ENCODE measurements at places on chromosomes 16 and 17.

GRCh38 chr17:1267471-1267943 lies 2.7 kb upstream of the BHLHA9 start:
- no peak for DNase-seq

GRCh38 chr16:13795131-13795530 lies 124.8 kb upstream of the ERCC4 start:
- no peak for DNase-seq

GRCh38 chr17:29094101-29094708 lies 51.3 kb downstream of the PIPOX start:
- DNase-seq, result no peak

- peak; percentile 36 for DNase-seq
Measured at GRCh38 chr17:81870131-81870980, 781 bp downstream of the ARHGDIA start.

- no peak for DNase-seq
Measured at GRCh38 chr16:77137045-77137444, 53.9 kb upstream of the MON1B start.

GRCh38 chr17:65514541-65514940 lies 46.9 kb downstream of the AXIN2 start:
- DNase-seq, result no peak

- DNase-seq, result no peak
Measured at GRCh38 chr17:13272296-13272695, 254.5 kb upstream of the ELAC2 start.

DNA sequence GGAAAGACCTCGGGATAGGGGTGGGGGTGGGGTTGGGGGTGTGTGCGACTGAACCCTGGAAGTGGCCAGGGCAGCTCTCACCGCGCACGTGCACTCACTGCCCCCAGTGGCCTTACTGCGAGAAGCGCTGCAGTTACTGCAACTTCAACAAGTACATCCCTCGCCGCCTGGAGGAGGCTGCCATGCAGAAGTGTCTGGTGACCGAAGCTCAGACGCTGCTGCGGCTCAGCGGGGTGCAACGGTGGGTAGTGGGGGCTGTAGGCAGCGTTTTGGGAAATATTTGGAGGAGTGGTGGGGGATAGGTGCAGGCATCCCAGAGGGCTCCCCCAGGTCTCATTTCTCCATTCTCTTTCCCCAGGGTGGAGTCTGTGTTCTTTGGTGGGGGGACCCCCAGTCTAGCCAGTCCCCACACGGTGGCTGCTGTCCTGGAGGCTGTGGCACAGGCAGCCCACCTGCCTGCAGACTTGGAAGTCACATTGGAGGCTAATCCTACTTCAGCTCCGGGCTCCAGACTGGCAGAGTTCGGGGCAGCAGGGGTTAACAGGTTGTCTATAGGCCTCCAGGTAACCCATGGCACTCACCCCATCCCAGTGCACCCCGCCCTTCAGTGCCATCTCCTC lies 972 bp downstream of the RSAD1 start:
- peak; percentile 91 for DNase-seq

- no peak for DNase-seq
Measured at GRCh38 chr17:13355054-13355453, 246.7 kb downstream of the HS3ST3A1 start.

- DNase-seq, result no peak
Measured at GRCh38 chr17:59401274-59401673, 69.8 kb downstream of the YPEL2 start.

- no peak for DNase-seq
Measured at GRCh38 chr16:50288920-50289319, 22.6 kb downstream of the ADCY7 start.

- no peak for DNase-seq
Measured at GRCh38 chr17:11293480-11293879, 52.5 kb downstream of the SHISA6 start.

DNA sequence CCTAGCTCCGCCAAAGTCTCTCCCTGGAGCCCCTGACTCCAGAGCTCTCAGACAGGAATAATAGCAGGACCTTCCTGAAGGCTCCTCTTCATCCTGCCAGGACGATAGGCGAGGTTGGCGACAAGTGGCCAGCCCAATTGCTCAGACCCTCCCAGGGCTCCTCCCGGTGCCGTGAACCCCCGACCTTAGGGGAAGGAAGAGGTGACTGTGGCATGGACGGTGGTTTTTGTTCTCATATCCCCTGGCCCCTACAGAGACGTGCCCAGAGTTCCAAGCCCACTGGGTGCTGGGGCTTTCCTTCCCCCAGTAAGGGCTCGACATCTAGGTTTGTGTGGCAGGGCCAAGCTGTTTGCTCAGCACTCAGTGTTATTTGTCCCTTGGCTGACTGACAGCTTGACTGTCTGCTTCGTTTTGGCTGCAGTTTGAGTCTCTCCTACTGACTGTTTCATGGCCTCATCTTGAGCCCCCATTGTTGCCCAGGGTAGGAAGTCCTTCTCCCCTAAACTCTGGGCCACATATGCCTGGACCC lies 4.6 kb upstream of the ADCY7 start:
- no peak for DNase-seq

DNA sequence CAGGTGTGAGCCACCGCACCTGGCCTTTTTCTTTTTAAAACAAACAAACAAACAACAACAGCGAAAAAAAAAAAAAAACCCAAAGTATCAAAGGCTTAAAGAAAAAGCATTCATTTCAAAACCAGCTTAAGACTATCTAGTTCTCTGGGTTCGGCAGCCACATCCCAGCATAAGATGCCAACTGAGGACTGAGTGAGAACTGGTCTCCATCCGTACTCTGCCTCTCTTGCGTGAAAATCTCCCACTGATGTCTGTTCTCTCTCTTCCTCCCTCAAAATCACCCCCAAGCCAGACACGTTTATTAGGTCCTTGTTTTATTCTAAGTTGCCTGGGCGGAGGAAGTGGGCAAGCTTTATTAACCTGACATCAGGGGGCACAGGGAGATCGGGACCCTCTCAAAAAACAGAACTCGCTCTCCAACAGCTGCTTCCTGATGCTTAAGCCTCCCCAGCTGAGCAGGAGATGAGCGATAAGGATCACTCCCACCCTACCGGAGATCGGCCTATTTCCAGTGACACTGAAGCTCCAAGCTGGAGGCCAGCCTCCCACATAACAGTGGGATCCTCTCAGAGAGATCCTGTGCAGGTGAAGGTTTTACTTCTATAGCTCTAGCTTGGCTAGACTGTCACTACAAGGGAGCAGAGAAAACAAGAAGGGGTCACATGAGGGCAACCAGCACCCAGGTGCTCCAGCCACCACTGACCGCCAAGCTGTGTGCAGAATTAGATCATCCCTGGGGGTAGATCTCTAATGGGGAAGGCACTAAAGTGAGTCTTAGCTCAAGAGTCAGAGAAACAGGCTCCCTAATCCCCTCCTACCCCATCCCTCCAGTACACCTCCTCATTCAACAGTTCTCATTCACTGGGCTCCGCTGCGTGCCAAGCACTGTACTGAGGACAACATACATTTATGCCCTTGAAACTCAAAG lies 13.6 kb downstream of the CDC42EP4 start:
- no peak for DNase-seq

GRCh38 chr16:89545831-89546574 lies 14.5 kb upstream of the RPL13 start:
- no peak for DNase-seq

- DNase-seq, result peak; percentile 94
Measured at GRCh38 chr17:29293890-29294579, at the start of gene NUFIP2. Gene NUFIP2, minus strand, starts transcription at chr17:29294148. Its CDS starts 89 bp downstream, at chr17:29294059.

GRCh38 chr16:79612207-79612606 lies 11.7 kb upstream of the MAF start:
- no peak for DNase-seq

DNA sequence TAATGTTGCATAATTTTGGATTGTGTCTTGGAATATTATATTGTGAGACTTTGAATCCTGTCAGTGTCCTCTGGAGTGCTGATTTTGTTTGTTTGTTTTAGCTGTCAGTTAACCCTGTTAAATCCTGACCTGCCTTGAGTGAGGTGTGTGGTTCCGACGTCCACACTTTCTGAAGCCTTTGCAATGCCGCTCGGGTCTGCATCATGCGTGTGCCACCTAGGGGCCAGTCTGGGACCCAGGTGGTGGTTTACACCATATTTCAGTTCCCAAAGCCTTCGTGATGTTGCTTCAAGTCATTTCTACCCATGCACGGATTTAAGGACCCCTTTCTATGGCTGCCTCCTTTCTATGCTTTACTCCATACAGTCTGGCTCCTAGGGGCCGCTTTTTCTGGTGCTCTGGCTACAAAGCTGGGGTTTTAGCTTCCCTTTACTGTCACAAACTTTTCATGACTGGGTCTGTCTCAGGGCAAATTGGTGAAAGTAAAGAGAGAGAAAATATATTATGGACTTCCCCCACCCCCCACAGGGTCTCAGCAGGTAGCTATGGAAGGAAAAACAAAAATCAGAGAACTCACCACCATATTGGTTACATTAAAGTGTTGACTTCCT lies 11.4 kb upstream of the OR4D1 start:
- DNase-seq, result peak; percentile 49

- DNase-seq, result no peak
Measured at GRCh38 chr16:70160821-70161220, 12.8 kb upstream of the CLEC18C start.

GRCh38 chr17:42184713-42185620 lies at the start of gene HCRT:
Gene HCRT, minus strand, starts transcription at chr17:42185452. Its CDS starts 87 bp downstream, at chr17:42185365.
- DNase-seq, result no peak

DNA sequence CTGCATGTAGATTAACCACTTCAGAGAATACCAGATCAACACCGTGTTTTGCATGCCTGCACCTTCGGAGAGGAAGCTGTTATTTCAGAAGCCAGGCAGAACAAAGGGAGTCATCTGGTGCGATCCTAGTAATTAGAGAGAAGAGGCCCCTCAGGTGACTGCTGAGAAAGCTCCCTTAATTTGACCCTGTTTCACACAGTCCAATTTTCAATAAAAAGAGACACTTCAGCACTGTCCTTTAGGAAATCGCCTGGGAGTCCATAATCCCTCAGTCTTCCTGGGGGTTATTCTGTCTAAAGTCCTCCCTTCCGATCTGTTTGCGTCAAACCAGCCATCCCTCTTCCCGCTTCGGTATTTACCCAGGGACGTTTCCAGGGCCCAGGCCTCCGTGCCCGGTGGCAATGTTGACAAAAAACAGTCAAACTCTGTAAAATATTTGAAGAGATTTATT lies 23.4 kb upstream of the TNRC6C start:
- no peak for DNase-seq

GRCh38 chr17:44159519-44160210 lies 10.8 kb upstream of the ASB16 start:
- peak; percentile 41 for DNase-seq

GRCh38 chr16:33877-34647 lies 19.3 kb downstream of the POLR3K start:
- no peak for DNase-seq

- no peak for DNase-seq
Measured at GRCh38 chr16:21116148-21116693, 34.4 kb downstream of the DNAH3 start.

DNA sequence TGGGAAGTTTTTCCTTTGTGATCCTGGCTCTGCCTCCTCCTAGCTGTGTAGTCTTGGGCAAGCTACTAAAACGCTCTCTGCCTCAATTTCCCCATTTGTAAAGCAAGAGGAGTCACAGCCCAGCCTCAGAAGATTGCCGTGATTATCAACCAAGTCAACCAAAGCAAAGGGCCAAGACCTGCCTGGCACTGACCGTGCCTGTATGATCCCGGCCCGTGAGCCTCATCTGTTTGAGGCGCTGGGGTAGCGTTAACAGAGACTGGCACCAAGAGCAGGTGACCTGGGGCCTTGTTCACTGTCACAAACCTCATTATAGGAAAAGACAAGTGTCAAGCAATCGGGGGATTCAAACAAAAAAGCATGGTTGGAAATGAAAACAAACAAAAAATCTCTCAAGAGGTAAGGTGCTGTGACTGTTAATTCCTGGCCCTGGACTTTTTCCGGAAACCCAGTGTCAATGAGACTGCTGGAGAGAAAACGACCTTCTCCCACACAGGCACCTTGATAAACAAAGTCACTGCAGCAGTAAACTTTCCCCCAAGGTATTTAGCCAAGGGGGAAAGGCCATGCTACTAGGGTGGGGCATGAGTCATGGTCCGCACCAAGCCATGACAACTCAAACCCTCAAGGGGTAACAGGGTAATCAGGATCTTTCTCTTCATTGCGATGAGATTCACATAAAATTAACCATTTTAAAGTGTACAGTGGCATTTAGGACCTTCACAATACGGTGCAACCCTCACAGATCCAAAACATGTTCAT lies 5.4 kb downstream of the MEAK7 start:
- no peak for DNase-seq

DNA sequence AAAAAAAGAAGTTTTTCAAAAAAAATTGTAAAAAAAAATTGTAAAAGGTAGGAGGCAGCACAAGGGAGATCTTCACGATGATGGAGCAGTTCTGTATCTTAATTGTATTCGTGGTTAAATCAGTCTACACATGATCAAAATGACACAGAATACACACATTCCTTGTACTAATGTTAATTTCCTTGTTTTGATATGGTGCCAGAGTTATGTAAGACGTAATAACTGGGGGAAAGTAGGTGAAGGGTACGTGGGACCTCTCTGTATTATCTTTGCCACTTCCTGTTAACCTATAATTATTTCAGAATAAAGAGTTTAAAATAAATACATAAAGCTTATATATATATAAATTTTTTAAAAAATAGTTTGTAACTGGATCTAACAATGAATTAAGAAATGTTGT lies 36.8 kb downstream of the HELZ start:
- no peak for DNase-seq

DNA sequence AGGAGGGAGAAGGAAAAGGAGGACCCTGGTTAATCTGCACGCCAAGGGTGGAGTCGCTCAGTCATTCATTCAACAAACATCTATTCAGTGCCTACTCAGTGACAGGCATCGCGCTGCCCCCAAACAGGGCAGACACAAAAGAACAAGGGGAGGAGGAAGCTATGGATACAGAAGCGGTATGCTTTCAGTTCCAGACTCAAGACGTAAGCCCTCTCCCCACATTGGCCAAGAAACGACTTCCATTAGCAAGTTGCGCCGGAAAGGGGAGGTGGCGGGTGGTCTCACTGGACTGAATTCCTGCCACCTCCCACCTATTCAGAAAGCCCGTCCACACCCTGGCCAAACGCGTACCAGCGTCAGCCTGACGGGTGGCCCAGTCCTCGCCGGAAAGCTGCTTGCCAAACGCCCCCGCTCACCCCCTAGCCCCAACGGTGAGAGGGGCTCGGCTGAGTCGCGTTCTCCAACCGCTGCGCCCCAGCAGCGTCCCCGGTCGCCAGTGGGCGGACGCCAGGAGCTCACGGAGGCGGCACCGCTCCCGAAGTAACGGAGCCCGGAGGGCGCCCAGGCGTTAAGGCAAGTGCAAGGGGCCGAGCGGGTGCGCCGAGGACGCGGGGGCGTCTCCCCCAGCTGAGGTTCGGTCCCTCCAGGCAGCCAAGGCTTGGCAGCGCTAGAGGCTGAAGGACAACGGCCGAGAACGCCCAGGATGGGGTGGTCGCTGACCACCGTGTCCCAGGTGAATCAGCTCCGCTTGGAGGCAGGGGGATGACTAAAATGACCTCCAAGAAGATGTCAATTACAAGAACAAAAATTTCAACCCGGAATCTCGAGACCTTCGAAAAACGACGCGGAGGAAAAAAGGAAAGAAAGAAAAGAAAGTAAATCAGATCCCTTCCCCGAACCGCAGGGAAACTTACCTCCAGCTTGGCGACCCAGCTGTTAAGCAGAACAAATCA lies 470.7 kb downstream of the SOX9 start:
- peak; percentile 50 for DNase-seq

GRCh38 chr16:80527297-80527696 lies 13.5 kb upstream of the DYNLRB2 start:
- DNase-seq, result no peak

GRCh38 chr16:30619202-30619601 lies 9.0 kb upstream of the ZNF689 start:
- no peak for DNase-seq

Data from BE2C (cell line).